ENCODE measurements at places on chromosomes 11 and 22.

GRCh38 chr11:93796441-93797231, 12.6 kb downstream of the MED17 start:
- DNase-seq: no peak

- DNase-seq: no peak
These were observed 66.9 kb downstream of the YAP1 start for GRCh38 chr11:102177126-102177525.

DNA sequence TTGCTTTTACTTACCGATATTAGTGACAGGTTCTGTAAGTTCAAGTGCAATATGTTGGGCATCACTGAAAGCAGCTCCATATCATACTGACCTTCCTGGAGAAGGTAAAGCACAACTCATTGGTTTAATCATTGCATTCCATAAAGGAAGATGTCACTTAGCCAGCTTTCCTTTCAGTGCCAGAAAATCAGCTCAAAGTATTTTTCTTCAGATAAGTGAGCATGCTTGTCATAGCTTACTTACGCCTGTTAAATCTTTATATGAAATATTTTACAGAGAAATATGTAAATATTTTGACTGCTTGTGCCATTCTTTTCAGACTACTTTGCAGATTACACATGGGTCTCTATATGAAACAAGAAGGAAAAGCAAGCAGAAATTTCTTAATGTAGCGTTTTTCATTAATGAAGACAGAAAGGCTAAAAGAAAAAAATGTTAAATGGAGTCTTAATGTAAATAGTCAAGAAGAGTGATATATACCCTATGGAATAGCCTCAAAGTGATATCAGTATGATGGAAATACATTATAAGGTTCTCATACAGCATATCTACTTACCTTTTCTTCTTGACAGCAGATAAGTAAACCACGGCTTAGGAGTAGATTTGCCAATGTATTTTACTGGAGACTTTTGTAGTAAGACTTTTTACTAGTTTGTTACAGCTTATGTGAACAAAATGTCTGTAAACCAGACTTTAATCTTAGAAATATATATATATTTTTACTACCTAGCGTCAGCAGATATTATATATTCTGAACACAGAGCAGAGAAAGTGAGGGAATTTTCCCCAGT, 649.7 kb downstream of the METTL15 start:
- DNase-seq: no peak

- DNase-seq: peak; percentile 31
These were observed 766 bp downstream of the APOL2 start for GRCh38 chr22:36238373-36239149.

- no peak for DNase-seq
These were observed 14.1 kb downstream of the MIAT start for GRCh38 chr22:26671317-26672059.
